ENCODE measurements at places on chromosomes 6 and 20.

DNA sequence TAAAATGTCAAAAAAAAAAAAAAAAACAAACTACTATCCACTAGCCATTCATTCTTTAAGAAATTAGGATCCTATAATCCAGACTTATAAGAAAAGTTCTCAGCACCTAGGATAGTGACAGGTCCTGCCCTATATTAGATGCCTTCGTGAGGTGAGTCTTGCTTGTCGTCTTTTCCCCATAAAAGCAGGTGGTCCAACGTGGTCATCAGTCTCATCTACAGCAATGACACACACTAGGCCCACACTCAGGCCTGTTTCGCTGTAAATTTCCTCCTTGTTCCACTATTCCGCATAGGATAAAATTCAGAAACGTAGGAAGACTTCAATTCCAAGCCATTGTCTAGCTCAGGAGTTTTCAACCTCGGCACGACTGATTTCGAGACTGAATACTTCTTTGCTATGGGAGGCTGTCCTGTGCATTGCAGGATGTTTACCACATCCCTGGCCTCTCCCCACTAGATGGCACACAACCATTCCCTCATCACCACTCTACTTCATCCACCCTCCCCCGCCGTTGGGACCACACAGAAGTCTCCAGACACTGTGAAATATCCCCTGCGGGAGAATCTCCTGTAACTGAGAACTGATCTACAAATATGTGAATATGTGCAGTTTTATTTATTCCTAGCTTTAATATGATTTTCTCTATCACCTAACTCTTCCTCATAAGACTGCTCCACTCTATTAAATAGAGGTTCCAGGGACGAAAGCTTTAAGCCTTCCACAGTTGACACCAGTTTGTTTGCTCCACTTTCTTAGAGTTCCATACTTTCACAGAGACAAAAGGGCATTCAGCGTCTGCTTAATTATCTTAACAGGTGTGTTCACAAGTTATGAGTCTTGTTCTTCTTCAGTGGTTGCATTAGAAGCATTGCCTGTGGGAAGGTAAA is 346.3 kb downstream of the BMP2 start:
- peak; percentile 26 for DNase-seq

DNA sequence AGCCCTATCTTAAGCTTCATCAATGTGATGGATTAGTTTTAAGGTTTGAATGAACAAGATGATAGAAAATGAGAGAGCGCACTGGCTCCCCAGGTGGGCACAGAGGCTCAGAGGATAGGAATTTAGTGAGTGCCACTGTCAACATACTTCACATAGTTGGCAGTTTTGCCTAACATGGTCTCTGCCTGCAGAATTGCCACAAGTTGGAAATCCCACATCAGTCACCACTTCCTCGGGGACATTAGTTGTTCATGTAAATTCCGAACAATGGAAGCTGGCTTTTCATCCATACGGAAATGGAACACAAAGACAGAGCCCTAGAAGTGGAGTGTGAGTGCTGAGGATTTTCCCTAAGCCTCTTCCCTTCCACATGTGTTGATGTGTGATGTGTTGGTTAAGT is 123.9 kb upstream of the PHACTR1 start:
- DNase-seq = peak; percentile 48

GRCh38 chr6:119493980-119494379 is 144.4 kb upstream of the MAN1A1 start:
- DNase-seq = no peak

DNA sequence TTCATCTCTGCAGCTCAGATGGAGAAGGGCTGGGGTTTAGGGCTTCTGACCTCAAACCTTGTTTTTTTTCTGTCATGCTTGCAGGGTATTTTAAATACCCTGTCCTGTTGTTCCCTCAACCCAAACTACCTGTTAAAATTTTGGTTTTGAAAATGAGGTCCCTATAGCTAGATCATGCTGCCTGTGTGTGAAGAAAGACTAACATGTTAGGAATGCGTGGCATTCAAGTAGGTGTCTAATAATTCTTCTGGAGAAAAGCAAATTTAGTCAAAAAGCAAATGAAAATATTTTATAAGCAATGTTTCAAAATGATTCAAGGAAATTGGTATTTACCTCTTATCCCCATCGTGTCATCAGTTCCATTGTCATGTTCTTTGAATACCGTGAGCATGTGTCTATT is 77.2 kb upstream of the C20orf144 start:
- DNase-seq = no peak

DNA sequence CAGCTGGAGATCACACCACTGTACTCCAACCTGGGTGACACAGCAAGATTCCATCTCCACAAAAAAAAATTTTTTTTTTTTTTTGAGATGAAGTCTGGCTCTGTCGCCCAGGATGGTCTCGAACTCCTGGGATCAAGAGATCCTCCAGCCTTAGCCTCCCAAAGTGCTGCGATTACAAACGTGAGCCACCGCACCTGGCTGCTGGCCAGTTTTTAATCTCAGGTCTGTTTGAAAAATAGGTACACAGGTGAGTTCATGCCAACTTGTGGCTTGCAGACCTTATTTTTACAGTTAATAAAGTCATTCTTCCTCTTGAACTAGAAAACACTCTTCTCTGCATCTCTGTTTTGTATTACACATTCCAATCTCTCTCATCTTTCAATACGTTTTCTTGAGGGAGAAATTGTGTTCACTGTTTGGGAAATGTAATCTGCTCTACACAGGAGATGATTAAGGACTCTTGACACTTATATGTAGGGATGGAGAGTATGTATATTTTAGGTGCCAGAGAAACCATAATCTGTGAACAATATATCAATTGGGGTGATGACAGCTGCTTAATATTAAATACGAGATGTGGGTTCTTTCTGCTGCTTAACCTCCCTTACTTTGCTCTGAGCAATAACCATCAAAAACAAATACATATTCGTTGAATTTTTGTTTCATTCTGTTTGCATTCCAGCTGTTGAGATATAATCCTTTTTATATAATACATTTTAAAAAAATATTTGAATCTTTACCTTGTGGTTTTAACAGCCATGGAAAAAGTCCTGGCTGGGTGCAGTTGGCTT is 17.7 kb upstream of the RIPOR3 start:
- DNase-seq = no peak

- peak; percentile 34 for DNase-seq
These were observed at the start of gene RIPPLY2 for GRCh38 chr6:83853178-83854000. RIPPLY2 (plus strand) TSS chr6:83853360; CDS start chr6:83853417, 57 bp downstream.

DNA sequence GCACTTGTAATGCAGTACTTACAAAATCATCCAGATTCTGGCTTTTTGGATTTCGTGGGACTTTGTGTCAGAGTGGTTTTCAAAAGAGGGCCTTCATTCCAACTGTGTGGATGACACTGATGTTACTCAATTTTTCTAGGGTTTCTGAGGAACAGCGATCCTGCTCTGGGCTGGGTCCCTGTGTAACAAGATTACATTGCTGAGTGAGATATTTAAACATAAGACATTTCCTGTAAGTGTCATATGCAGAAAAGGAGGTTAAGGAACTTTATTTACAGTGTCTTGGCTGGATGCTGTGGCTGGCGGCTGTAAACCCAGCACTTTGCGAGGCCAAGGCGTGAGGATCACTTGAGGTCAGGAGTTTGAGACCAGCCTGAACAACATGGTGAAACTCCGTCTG is 6.7 kb downstream of the ZFAND3 start:
- no peak for DNase-seq
